A172 (cell line): ENCODE measurements at places on chromosomes 4 and X. TPM values are rescaled to one million over a fixed set of nuclear protein-coding genes. Genes with fewer than 3 reads are reported as not detected.

DNA sequence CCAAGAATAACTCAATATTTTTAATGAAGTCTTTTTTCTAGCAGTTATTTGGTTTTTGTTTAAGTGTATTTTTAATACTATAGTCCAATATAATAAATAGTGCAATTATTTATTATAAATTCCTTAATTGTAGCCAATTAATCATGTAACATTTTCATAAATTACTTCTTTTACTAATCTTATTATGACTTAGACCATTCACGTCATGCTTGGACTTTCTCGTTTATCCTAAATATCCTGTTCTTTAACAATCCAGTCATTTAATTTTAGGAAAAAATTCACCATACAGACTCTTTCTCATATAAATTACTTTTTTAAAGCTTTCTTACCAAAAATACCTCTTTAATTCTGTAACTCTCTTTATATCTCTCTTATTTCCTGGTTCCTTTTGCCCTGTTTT, 350.1 kb downstream of the AR start:
- peak; percentile 0 for DNase-seq

- DNase-seq, result no peak
Observed at GRCh38 chr4:48065587-48066052, 49.0 kb downstream of the NIPAL1 start.

DNA sequence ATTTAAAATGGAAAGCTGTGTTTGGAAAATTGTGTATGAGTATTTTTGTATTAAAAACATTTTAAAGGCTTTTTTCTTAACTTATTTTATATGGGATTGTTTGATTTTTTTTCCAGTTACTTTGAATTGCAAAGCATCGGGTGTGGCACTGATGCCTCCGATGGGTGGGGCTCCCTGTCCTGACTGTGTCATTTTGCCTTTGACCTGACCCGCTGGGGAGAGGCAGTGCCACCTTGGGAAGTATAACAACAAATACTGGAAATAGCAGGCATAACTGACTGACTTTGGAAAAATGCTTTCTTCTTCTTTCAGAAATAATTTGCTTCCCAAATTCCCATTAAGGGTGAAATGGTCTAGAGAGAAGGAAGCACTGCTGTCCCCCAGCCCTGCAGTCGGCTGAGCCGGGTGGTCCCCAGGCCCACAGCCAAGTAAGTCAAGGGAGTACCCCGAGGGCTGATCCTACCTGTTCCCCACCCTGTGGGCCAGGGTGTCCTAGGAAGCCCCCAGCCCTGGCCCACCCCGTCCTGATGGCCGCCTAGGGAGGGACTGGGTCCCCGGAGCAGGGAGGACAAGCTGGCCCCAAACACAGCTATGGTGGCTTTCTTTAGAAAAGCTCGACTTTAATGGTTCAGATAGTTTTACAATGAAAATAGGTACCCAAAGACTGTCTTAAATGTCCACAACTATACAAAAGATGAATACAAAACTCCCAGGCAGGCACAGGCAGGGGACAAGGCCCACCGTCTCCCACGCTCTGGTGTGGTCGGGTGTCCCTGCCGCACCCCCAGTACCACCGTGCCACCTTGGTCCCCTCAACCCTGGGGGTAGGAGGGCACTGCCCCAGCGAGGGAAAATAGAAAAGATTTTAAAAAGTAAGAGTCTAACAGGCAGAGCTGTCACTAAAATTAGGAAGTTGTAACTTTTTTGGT, 26.4 kb downstream of the NELFA start:
- peak; percentile 11 for DNase-seq

GRCh38 chr4:4666187-4666586, 124.3 kb upstream of the STX18 start:
- no peak for DNase-seq

- no peak for DNase-seq
Observed at GRCh38 chrX:112819813-112820212, 20.8 kb downstream of the AMOT start.

DNA sequence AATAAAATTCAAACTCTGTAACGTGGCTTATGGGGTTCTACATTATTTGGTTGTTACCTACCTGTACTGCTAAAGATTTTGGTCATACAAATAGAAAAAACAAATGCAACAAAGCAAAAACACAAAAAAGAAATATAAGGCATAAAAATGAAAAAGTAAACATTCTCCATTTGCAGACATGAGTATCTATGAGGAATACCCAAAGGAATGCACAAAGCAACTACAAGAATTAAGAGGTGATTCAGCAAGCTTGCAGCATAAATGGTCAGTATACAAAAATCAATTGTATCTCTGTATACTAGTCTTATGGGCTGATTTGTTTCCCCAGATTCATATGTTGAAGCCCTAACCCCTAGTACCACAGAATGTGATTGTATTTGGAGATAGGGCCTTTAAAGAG, 3.6 kb upstream of the PDE5A start:
- no peak for DNase-seq

DNA sequence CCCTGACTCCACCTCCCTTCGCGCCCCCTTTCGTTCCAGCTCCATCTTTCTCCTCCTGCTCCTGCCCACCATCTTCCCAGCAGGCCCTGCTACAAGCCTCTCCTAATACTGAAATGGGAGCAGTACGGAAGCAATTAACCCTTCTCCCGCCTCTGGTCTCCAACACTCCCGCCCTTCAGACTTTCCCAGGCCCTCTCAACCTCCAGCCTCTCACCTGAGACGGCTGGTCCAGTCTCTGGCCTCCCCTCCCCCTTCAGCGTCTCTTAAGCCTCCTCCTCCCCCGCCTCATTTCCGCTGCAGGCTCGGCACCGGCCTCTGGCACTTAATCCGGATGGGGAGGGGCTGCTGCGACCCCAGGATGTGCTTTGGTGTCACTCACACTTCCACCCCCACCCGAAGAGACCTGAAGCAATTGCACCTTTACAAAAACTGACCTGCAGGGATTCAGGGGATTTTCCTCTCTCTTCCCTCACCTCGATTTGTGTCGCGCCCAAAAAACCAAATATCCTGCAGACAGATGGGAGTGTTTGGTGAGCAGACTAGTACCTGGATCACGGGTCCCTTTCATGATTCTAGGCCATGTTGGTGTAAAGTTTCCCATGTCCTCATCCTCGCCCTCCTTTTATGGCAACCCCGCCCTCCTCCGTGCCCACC, 657 bp downstream of the TCEAL8 start:
- DNase-seq, result peak; percentile 0

DNA sequence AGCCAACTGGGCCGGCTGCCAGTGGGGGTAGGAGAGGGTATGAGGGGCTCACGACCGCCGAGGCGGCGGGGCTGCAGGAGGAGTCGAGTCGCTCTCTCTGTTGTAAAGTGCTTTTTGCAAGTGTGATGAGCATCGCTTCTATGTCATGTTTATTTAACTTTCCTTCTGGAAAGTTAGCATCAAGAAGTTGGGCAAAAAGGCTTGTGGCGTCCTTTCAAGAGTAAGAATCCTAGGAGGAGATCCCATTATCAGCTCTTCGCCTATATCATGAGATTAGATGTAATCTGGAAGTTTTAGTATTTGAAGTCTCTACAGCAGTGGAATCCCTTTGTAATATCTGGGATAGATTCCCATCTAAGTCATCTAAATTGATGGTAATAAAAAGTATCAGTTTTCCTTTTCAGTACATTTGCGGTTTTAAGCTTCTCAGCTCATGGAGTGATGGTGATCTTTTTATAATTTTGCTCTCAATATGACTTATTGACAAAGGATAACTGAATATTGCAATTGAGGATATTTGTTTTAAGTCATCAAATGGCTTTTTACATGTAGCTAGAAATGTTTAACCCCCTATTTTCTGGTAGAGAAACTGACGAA, 1.7 kb downstream of the GALNT7 start:
- no peak for DNase-seq

DNA sequence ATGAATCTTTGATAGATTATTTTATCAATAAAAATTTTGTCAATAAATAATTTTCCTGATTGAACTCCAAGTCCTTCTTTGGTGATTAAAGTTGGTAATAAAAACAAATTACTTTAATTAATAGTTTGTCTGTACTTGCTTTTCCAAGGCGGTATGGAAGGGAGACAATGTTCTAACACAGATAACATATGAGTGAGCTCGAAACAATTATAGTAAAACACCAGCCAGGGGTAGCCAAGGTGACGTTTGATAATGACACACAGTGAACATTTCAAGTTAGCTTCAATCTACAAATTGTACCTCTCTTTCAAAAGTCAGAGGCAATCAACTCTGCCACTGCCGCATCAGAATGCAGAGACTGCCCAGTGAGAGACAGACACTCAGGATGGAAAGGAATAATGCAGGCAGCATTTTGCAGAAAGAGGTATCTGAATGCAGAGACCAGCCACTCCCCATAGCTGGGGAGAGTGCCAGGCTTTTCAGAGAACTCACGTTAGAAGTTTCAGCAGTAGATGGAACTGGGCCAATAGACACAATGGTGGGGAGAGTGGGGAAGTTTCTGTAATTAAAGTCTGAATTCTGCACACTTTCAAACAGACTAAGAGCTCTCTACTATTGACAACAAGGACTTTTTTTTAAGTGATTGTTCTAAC, 18.1 kb upstream of the ATOH1 start:
- DNase-seq, result no peak

DNA sequence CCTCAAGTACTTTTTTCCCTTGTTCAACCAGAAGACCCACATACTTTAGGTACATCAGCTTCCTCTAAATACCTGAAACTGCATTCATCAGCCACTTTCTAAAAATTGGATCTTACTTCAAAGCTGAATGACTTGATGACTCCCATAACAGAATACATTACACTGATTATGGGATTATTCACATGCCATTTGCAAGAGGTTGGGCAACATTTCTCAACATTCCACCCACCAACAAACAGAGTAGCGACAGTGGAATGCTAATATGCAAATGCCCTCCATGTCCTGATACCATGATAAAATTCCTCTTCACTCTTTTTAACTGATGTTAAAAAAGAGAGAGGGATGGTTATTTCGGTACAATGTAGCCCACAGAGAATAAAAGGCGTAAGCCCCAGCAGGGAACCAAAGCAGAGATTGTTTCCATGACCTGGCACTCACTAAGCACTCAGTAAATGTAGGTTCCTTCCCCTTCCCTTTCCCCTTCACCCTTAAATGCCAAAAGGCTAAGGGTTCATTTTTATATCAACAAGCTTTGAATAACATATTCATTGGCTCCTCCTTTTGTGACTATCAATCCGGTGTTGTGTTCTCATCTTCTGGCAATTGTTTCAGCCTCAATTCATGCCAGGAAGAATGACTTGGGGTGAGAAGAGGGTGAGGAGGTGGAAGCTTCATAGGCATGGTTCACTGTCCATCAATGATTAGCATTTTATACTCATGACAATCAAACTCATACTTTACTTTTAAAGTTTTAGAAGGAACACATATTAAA, 317.2 kb downstream of the DHX15 start:
- no peak for DNase-seq

- no peak for DNase-seq
Observed at GRCh38 chr4:2281575-2282343, 19.9 kb upstream of the MXD4 start.

DNA sequence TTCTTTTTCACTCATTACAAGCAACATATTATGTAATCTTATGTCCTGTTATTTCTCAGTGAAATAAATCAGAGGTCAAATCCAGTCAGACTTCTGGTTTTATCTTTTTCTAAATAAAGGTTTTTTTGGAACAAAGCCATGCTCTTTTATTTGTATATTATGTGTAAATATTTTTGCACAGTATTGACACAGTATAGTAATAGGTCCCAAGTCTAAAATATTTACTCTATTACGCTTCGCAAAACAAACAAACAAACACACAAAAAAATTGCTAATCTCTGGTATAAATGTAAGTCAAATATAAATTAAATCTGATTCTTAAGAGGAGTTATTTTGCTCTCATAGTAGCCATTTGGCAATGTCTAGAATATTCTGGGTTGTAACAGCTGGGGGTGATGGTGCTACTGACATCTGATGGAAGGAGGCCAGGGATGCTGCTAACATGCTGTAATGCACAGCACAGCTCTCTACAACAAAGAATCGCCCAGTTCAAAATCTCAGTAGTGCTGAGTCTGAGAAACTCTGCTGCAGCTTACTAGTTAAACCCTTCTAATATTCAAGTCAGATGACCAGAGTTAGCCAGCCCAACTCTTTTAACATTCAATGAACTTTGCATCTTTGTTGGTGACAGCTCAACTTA, 602.1 kb downstream of the RAB28 start:
- DNase-seq, result no peak

- DNase-seq, result peak; percentile 83
Observed at GRCh38 chr4:147831551-147832171, 99.8 kb downstream of the ARHGAP10 start.

DNA sequence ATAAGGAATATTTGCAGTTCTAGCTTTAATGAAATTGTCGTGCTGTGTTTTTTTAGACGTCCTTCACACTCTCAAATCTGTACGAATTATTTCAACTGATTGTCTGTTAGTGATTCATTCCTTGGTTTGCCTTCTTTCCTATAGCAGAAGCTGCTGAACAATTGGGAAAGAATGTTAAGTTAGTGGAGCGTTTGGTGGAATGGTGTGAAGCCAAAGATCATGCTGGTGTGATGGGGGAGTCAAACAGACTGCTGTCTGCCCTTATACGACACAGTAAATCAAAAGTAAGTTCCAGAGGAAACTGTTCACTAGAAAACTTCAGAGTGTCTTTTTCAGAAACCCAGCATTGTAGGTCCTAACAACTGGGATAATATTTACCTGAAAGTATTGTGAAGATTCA, 159.9 kb downstream of the RAP1GDS1 start:
- DNase-seq, result peak; percentile 4

- no peak for DNase-seq
Observed at GRCh38 chr4:33911959-33912358, 2332.4 kb downstream of the ARAP2 start.

DNA sequence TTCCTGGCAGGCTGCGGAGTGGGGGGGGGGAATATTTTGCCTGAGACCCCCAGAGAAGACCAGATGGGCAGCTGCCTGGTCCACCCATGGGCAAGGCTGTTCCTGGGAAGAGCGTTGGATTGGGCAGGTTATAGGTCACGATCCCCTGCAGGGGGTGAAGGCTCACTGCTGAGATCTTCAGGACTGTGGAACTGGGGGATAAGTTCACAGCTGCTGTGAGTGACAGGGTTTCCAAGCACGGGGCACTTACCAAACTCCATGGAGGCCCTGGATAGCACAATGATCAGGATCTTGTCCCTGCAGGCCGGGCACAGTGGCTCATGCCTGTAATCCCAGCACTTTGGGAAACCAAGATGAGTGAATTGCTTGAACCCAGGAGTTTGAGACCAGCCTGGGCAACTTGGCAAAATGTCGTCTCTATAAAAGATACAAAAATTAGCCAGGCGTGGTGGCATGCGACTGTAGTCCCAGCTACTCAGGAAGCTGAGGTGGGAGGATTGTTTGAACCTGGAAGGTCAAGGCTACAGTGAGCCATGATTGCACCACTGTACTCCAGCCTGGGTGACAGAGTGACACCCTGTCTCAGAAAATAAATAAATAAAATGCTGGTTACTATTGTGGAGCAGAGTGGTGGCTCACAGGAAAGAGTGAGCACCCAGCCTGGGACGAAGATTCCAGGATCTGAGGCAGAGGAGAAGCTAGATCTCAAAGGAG, 68.0 kb upstream of the HELT start:
- no peak for DNase-seq

TBX22 gene
- total RNA-seq, result not detected in 2 replicates

SPP1 gene
- total RNA-seq, result 75.5 and 130 TPM in 2 replicates

CENPI gene
- total RNA-seq, result 15.8 and 22.2 TPM in 2 replicates

GPC4 gene
- total RNA-seq, result 2.4 and 3.2 TPM in 2 replicates

HPRT1 gene
- total RNA-seq, result 9.2 and 11.8 TPM in 2 replicates

UGT2A3 gene
- not detected in 2 replicates for total RNA-seq
